IPS-NIHi11 (cell line): ENCODE measurements at places on chromosomes 1 and 21.

DNA sequence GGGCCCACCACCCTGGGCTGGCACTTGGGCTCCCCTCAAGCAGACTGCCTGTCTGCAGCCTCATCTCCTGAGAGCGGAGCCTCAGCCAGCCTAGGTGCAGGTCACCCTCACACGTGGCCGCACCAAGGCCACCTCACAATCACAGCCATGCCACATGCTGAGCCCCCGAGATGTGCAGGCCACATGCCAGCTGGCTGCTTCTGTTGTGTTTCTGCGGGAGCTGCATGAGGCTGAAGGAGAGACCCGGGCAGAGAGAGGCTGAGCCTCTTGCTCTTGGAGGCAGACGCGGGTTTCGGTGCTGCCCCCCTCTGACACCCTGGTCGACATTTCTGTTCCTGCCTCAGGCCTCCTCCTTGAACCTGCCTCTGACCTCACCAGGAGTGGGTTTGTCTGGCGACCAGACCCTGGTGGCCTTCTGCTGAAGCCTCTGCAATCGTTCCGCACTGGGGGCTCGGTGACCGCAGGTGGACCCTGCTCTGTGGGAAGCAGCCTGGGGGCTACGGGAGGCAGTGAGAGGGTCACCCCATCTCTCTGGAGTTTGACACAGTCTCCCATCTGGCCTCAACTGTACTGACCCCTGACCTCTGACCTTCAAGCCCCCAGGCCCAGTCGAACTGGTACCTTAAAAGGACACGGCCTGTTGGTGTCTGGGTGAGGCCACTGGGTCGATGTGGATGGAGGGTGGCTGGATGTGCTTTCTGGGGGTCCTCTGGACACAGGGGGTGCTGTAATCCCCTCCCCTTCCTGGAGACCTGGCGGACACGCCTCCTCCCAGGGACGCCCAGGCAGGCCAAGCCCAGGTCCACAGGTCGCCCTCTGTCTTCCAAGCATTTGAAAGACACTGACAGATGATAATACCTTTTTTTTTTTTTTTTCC, 13.0 kb upstream of the C1orf174 start:
- peak; percentile 58 for DNase-seq

- DNase-seq, result no peak
Observed at GRCh38 chr1:7256526-7256925, 471.3 kb downstream of the CAMTA1 start.

DNA sequence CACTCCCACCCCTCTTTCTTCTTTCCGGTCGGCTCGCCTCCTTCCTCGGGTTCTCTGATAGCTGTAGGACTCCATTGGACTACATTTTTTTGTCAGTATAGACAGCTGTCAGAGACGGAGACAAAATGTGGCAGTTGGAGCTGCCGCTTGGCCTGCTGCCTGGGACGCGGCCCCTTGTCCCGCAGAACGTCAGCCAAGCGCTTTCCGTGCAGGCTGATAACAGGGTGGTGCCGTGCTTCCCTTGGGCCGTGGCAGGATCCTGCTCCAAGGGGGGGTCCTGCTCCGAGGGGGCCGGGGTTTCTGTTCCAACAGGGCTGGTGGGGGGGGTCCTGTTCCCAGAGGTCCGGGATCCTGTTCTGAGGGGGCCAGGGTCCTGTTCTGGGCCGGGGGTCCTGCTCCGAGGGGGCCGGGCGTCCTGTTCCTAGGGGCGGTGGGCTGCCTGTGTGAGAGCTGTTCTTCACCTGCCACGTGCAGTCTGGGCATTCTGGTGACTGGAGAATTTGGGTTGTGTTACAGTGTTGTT, 4.9 kb downstream of the SKI start:
- DNase-seq, result no peak

DNA sequence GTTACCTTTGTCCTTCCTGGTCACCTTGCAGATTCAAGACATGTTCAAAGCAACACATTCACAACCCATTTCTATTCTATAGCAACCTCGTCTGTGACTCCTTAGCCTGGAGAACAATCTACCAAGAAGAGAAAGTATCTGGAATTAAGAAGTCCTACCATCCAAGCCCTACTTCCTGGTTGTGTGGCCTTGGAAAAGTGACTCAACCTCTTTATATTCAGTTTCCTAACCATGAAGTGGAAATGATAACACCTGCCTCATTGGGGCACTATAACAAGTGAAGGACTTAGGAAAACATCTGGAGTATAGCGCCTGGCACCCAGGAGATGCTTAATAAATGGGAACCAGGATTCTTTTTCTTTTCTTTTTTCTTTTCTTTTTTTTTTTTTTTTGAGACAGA, 36.5 kb upstream of the SRRM1 start:
- no peak for DNase-seq

- DNase-seq, result no peak
Observed at GRCh38 chr1:77386276-77386675, 104.5 kb downstream of the AK5 start.

DNA sequence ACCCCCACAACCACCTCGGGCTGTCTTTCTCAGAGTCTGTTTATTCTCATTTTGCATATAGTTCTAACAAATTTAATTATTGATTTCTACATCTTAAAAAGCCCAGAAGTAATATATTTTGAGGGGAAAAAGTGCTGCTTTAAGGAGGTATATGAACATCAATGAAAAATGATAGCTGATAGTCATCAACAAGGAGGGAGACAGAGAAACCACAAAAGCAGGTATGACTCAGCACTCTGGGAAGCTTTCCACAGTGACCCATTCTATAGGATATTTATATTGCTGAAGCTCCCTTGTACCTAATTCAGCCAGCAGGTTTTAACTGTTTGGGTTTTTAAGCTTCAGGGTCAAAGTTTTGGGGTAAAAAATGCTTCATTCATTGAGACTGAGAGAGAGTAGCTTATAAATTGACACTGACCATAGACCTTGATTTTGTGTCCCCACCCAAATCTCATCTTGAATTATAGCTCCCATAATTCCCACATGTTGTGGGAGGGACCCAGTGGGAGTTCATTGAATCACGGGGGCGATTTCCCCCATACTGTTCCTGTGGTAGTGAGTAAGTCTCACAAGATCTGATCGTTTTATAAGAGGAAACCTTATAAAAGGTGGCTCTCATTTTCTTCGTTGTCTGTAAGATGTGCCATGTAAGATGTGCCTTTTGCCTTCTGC, 27.4 kb downstream of the VANGL1 start:
- DNase-seq, result no peak

DNA sequence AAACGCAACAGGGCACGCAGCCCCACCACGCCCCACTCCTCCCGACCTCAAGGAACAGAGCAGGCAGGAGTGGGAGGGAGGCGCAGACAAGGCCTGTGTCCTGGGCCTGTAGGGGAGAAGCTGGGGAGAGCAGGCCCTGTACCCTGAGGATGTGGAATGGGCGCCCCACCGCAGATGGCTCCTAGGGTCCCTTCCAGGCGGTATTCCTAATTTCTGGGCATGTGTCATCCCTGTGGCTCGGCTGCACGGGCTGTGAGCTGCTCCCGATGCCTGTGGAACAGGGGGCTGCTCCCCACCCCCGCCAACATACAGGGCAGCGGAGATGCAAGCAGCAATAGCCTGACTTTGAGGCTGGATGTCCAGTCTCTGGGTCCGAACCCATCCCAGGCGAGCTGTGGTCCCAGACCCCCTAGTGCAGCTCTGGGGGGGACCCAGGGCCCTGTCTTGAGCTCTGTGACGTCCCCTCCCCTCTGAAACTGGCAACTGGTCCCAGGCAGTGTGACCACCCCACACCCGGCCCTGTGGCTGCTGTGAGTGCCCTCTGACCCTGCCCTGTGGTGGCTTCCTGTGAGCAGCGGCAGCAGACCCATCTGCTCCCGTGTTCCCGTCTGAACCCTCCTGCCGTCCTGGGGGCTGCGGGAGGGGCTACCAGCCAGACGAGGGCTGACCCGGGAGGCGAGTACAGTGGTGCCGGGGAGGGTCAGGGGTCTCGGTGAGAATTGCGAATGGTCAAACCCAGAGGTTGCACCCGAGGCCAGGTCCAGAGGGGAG, 13.9 kb upstream of the COL6A2 start:
- DNase-seq, result no peak

- DNase-seq, result no peak
Observed at GRCh38 chr1:213409971-213410370, 358.9 kb downstream of the RPS6KC1 start.

- DNase-seq, result no peak
Observed at GRCh38 chr1:116346943-116347673, 25.9 kb upstream of the ATP1A1 start.

DNA sequence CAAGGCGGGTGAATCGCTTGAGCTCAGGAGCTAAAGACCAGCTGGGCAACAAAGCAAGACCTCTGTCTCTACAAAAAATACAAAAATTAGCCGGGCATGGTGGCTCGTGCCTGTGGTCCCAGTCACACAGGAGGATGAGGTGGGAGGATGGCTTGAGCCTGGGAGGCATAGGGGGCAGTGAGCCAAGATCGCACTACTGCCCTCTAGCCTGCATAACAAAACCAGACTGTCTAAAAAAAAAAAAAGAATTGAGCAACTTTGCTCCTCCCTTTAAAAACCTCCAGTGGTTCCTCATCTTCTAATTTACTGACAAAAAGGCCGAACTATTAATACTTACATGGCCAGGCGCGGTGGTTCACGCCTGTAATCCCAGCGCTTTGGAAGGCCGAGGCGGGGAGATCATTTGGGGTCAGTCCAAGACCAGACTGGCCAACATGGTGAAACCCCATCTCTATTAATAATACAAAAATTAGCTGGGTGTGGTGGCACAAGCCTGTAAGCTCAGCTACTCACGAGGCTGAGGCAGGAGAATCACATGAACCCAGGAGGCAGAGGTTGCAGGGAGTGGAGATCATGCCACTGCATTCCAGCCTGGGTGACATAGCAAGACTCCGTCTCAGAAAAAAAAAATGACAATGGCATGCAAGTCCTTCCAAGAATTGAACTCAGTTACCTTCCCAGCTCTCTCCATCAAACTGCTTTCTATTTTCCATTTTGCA, 4.4 kb downstream of the ACBD3 start:
- DNase-seq, result no peak

DNA sequence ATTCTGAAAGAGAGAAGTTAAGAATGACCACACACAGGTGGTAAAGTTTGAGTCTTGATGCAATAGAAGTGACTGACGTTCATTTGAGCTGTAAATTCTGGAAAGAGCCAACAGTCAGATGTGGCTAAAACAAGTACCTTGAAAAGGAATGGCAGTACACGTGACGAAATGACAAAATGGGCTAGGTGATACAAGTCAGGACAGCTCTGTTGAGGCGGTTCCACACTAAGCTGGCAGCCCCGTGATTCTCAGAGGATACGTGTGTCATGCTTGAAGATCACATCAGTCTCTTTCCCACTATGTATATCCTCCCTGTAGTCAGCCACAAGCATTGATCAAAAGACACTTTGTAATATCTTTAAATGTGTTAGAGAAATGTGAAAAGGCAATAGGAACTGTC, 881.3 kb upstream of the ADGRL2 start:
- no peak for DNase-seq

DNA sequence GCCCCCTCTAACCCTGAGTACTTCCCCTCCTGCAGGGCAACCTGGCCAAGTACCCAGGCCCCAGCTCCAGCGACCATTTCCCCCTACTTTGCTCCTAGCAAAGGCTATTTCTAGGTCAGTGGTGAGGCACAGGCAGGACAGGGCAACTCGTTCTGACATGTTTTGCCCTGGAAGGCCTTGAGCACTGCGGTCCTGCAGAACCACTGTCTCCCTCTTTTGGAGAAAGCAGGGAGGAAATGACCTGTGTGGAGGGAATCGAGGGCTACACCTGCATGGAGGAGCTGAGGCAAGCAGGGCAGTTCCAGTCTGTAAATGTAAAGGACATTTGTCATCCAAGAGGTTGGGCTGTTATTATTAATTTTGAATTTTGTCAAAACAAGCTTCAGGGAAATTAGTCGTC, 99.1 kb downstream of the PPIAL4G start:
- no peak for DNase-seq

GRCh38 chr1:91817211-91817905, 68.6 kb downstream of the TGFBR3 start:
- no peak for DNase-seq

GRCh38 chr1:214026985-214027384, 39.2 kb downstream of the PROX1 start:
- peak; percentile 63 for DNase-seq

GRCh38 chr1:18299441-18300338, 181.0 kb upstream of the KLHDC7A start:
- peak; percentile 74 for DNase-seq

DNA sequence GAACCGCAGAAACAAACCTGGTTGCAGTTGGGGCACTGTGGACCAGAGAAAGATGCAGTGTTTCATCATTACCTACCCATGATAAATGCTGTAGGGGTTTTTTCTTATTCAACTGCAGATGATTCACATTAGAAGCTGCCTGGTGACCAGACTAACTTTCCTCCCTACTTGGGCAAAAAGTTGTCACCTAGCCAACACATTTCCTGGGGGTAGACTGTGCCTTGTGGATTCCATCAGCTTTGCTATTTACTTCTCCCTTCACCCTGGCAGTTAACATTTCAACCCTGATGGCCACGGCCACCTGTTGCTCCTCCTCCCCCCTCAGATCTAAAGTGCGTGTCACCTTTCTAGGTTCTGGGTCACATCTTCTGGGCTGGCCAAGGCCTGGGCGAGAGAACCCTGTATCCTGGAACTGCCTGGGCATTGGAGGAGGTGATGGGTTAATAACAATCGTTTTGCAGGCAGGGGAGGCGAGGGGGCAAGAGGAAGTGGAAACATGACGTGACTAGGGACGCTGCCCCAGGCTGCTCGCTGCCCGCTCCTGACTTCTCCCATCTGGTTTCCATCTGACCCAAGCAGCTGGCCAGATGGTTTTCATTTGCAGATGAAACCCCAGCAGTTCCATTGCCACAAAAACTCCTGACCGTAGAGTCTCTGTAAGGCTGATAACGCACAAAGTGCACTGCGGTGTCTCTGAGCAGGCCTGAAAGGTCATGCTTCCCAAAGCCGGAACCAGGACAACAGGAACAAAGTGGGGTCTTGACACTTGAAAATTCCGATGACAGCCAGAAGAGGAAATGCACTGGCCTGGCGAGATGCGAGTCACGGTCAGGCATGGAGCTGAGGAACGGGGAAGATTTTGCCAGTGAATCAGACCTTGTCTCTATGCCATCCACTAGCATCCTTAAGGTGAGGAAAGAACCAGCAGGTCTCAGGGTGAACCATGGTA, 36.6 kb downstream of the CAPZB start:
- no peak for DNase-seq

DNA sequence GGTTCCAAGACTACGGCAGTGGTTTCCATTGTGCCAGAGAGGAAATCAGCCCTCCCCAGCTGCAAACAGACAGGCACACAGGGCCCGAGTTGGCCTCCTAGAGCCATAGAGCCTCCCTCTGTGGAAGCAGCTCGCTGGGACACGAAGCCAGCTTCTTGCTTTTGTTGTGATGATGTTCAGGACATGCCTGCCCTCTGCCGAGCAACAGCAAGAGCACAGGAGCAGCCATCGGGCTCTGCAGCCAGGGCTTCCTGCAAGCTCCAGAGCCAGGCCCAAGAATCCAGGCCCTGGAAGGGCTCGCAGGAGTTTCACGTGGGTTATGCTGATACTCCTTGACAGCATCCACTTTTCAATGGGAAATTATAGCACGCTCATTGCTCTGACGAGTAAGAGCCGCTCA, 18.5 kb downstream of the NPHP4 start:
- no peak for DNase-seq
